ENCODE measurements at places on chromosomes 7 and 10.

- DNase-seq: no peak
Measured at GRCh38 chr7:4220011-4220410, 462.1 kb upstream of the FOXK1 start.

- no peak for DNase-seq
Measured at GRCh38 chr10:1933215-1933614, 195.9 kb upstream of the ADARB2 start.

- DNase-seq: peak; percentile 43
Measured at GRCh38 chr7:140003913-140004382, 58.8 kb downstream of the PARP12 start.

- no peak for DNase-seq
Measured at GRCh38 chr7:30200591-30200990, 65.8 kb downstream of the MTURN start.

DNA sequence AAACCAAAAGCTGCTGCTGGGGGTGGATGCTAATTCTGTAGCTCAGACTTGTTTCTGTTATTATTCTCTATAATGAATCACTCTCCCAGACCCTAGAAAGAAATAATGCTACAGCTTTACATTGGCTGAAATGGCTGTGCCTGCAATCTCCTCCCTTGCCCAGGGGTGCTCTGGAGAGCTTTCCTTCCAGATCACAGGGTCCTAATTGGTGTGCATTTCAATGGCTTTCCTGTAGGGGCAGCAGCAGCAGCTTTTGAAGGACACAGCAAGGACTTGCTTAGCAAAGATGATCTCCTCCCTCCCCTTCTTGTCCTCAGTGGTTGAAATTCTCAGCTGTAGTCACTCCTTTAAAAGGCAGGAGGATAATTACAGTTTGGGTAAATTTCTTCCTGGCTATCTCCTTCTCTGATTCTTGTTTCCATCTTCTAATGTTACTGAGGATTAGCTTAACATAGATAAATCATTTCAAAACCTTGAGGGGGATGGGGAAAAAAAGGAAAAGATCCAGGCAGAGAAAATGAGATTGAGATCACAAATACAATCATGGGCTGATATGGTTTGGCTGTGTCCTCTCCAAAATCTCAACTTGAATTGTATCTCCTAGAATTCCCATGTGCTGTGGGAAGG is 120.2 kb upstream of the CTTNBP2 start:
- peak; percentile 18 for DNase-seq

- no peak for DNase-seq
Measured at GRCh38 chr7:84495128-84495527, 300.5 kb upstream of the SEMA3A start.

GRCh38 chr7:66700633-66701131 is 39.9 kb upstream of the RABGEF1 start:
- DNase-seq: no peak

- DNase-seq: no peak
Measured at GRCh38 chr10:104690959-104691358, 49.9 kb downstream of the SORCS3 start.

- DNase-seq: no peak
Measured at GRCh38 chr10:87878664-87879459, 15.4 kb downstream of the PTEN start.

- no peak for DNase-seq
Measured at GRCh38 chr10:112634096-112634830, 187.2 kb downstream of the VTI1A start.

DNA sequence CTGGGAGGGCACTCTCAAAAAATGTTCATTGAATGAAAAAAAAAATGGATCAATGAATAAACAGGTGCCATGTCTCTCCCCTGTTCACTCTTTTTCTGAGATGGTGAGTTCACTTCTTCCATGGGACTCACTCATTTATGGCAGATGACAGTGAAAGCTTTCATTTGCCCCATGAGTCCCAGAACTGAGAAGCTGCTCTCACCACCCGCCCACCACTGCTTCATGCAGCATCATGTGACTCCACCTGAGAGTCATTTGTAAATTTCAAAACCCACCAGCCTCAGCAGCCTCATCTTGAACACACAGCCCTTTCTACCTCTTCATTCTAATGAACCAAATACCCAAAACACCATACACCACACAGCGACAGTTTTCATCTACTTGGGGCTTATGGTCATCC is 64.9 kb downstream of the SCRN1 start:
- DNase-seq: no peak

DNA sequence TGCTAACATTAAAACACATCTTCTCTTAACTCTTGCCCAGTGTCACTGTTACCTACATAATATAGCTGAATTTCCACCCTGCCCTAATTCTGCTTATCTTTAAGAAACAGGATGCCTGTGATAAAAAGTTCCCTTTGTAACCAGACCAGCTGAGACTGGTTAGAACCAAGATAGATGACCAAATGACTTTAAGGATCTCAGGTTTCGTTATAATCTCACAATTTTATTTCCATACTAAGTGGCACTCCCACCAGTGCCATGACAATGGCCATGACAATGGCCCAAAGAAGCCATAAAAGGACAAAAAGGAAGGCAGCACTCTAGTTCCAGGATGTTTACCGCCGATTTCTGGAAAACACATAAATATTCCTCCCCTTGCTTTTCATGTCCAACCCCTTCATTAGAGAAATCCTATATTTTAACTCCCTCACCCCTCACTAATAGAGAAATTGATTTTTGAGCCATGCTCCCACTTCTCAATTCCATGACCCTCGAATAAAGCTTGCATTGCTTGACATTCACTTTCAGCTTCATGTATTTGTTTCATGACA is 126.1 kb downstream of the ELAPOR2 start:
- no peak for DNase-seq

- DNase-seq: no peak
Measured at GRCh38 chr7:57425969-57426628, 23.9 kb upstream of the ZNF716 start.

- no peak for DNase-seq
Measured at GRCh38 chr10:128007971-128008370, 101.1 kb downstream of the PTPRE start.

DNA sequence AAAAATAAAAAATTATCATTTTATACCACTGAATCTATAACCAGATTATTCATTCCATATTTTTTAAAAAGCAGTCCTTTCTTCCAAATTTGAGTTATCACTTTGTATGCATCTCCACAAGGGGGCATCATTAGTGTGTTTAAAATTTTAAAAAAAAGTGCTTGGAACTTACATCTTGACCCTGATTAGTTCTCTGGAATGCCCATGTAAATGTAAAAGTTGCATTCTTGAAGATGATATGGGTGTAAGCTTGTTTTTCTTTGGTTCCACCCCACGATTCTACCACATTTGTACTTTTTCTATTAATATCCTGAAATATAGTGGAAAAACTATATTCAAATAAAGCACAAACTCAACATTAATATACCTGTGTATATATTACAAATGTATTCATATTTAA is 144.9 kb downstream of the ELAPOR2 start:
- DNase-seq: peak; percentile 10

GRCh38 chr7:38448054-38448453 is 174.6 kb upstream of the TARP start:
- DNase-seq: no peak

GRCh38 chr10:99370993-99371392 is 41.8 kb downstream of the CNNM1 start:
- DNase-seq: peak; percentile 59

- DNase-seq: no peak
Measured at GRCh38 chr7:15837306-15837950, 150.9 kb upstream of the MEOX2 start.

- DNase-seq: no peak
Measured at GRCh38 chr10:88439932-88440331, 143.2 kb downstream of the RNLS start.

GRCh38 chr10:102710609-102711008 is 3.6 kb downstream of the ARL3 start:
- peak; percentile 67 for DNase-seq

DNA sequence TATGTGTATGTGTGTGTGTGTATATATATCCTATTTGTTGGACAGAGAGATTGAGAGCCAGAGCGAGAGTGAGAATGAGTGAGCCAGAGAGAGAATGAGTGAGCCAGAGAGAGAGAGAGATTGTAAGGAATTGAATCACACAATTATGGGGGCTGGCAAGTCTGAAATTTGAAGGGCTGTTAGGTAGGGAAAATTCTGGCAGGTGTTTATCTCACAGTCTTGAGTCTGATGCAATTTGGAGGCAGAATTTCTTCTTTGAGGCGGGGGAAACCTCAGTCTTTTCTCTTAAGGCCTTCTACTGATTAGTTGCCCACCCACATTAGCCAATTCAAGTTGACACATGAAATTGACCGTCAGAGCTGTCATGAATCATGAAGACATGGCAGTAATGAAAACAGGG is 41.0 kb upstream of the WASL start:
- no peak for DNase-seq

- DNase-seq: no peak
Measured at GRCh38 chr7:129370812-129371211, 63.4 kb upstream of the STRIP2 start.

DNA sequence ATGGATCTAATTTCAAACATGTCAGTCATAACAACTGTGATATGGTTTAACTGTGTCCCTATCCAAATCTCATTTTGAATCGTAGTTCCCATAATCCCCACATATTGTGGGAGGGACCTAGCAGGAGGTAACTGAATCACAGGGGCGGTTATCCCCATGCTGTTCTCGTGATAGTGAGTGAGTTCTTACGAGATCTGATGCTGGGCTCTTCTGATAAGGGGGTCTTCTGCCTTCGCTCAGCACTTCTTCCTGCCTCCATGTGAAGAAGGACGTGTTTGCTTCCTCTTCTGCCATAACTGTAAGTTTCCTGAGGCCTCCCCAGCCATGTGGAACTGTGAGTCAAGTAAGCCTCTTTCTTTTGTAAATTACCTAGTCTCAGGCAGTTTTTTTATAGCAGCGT is 138.0 kb upstream of the PCGF5 start:
- DNase-seq: no peak

GRCh38 chr7:35254496-35255442 is 869 bp upstream of the TBX20 start:
- DNase-seq: no peak

- DNase-seq: no peak
Measured at GRCh38 chr10:69055241-69055640, 32.7 kb upstream of the SRGN start.

DNA sequence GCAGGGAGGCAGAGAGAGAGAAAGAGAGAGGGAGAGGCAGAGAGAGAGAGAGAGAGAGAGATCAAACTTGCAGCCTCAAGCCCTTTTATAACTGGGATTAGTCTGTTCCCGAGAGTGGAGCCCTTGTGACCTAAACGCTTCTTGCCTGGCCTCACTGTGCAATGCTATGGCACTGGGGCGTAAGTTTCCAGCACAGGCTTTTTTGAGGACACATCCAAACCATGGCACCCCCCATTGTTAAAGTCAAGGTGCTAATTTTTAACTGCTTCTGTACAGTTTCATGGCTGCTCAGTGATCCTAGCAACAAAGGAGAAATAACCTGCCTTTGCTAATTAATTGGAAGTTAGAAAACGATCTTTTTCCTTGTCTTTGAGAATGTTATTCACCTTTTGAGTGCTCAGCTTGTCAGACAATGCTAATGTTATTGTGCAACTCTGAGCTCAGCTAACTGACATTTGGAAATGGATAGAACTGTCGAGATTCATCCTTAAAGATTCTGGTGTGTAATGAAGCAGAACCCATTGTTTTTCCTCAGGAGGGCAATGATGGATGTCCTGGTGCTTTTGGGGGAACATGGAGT is 268.4 kb downstream of the GLRX3 start:
- DNase-seq: no peak
